ENCODE measurements at places on chromosomes 7 and 10.
A peak's percentile ranks its signal among the peaks of the same experiment; 100 is the strongest.

DNA sequence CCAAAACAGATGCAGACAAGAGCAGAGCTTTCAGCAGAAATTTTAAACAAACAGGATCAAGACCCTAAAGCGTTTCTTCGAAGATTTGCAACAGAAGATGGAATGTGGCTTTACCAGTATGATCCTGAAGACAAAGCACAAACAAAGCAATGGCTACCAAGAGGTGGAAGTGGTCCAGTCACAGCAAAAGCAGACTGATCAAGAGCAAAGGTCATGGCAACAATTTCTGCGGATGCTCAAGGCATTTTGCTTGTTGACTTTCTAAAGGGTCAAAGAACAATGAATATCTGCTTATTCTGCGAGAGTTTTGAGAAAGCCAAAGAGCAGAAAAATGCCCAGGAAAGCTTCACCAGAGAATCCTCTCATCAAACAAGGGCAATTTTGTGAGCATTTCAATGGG lies 130.4 kb downstream of the MBL2 start:
- DNase-seq: peak; percentile 34

- no peak for DNase-seq
These were observed 42.9 kb upstream of the FGL2 start for GRCh38 chr7:77242554-77242953.

- DNase-seq: peak; percentile 56
These were observed 192.2 kb downstream of the ELAPOR2 start for GRCh38 chr7:86867163-86867762.

DNA sequence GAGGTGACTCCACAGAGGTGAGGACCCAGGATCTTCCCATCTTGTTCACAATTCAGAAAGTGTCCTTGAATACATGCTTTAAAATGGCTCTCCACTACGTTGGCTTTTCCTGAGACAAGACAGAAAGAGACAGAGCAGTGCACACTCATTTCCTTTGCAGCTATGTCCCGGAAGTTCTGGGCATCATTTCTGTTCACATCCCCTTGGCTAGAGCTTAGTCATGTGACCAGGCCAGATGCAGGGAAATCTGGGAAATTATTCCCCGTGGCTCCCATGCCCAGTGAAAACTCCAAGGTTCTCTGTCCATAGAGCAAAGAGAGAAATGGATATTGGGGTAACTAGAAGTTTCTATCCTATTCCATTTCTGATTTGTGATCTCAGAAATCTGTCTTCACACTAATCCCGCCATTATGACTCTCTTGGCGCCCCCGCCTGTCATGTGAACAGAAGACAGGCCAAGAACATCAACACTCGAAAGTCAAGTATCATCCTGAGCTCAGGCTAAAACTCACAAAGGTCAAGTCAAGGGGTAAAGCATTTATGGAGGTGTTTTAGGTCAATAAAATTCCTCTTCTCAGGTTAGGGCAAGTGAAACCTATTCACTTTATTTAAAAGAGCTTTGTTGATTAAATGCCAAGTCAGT lies 251.4 kb upstream of the HABP2 start:
- DNase-seq: no peak

- DNase-seq: no peak
These were observed 182.2 kb upstream of the FZD1 start for GRCh38 chr7:91082038-91082437.

- DNase-seq: no peak
These were observed 484.0 kb upstream of the ZWINT start for GRCh38 chr10:56844978-56845529.

DNA sequence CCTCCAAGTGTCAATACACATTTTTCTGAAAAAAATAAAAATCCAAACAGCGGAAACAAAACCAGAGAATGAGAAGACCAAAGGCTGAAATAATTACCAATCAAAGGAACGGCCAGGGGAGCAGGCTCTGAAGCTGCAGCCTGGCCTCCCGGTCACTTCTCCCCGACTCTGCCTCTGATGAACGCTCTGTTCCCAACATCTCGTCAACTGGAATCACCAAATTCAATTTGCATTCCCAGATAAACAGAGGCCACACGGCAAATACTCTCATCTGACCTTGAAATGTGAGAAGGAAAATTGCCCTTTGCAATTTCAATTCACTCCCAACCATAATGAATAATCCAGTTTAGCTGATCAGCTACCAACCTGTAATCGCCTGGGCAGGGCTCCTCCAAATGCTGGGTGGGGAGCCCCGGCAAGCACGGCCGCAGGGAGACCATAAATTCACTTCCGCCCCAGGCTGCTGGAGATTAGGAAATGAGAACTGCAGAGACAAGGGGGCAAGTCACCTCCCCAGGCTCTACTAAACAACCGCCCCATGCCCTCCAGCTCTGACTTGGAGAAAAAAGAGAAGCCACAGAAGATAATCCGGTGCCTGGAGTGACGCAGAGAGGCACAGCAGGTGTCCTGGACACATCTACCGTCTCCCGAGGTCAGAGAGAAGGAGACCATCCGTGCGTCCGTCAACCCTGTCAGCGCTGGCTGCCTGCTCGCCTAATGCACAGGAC lies 153.2 kb downstream of the MAD1L1 start:
- DNase-seq: peak; percentile 85

- DNase-seq: peak; percentile 3
These were observed 32.0 kb upstream of the NRG3 start for GRCh38 chr10:81843042-81843441.

DNA sequence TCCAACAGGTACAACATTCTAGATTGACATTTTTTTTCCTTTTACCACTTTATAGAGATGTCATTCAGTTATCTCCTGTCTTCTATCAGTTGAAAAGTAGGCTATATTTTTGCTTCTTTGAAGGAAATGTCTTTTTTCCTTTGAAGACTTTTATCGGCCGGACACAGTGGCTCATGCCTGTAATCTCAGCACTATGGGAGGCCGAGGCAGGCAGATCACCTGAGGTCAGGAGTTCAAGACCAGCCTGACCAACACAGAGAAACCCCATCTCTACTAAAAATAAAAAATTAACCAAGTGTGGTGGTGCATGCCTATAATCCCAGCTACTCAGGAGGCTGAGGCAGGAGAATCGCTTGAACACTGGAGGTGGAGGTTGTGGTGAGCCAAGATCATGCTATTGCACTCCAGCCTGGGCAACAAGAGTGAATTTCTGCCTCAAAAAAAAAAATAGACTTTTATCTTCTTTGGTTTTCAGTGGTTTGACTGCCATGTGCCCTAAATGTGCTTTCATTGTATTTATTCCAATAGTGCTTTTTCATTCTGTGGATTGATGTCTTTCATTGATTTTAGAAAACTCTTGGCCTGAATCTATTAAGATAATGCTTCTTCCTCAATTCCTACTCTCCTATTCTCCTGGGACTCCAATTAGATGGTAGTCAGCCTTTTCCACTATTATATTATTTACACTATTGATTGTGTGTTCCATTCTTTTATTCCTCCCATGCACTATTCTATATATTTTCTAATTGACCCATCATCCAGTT lies 84.6 kb downstream of the IMMP2L start:
- DNase-seq: no peak

DNA sequence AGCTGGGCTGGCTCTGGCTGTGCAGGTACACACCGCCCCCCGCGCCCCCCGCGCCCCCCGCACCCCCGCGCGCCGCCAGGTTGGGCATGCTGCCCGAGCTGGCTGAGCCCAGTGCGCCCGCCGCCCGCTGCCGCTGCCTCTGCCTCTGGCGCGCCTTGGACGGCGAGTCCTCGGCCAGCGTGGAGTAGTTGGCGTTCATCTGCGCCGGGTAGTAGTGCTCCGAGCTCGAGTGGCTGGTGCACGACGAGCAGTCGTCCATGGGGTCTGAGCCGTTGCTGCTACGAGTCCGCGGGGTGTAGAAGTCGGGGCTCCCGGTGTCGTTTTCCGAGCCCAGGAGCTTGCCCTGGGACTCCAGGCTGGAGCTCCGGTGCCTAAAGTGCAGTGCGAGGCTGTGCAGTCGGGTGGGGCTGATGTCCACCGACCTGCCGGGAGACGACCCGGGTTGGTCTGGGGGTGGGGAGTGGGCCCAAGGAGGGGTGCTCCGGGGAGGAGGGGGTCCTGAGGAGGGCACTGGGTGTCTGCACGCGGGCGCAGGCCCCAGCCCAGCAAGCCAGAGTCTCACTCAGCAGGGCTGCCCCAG lies 70.4 kb downstream of the PRPF18 start:
- DNase-seq: no peak

DNA sequence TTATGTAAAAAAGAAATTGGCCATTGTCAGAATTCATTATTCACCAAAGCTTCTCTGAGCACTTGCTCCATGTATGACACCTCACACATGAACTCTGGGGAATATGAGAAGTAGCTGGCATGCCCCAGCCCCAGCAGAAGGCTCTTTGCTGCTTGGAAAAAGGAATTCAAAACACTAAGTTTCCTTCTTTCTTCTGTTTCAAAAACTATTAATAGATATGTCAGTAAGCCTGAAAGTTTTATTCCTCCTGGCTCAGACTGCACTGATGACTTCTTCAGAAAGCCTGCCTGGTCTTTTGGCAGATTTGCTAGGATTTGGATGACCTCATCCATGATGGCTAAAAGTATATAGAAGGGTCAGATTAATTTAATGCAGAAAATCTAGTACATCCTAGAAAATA lies 511.0 kb downstream of the GFRA1 start:
- DNase-seq: no peak

GRCh38 chr10:77220150-77220549 lies 417.5 kb downstream of the KCNMA1 start:
- DNase-seq: no peak

- no peak for DNase-seq
These were observed 223.3 kb upstream of the NFE2L3 start for GRCh38 chr7:25928549-25929330.

DNA sequence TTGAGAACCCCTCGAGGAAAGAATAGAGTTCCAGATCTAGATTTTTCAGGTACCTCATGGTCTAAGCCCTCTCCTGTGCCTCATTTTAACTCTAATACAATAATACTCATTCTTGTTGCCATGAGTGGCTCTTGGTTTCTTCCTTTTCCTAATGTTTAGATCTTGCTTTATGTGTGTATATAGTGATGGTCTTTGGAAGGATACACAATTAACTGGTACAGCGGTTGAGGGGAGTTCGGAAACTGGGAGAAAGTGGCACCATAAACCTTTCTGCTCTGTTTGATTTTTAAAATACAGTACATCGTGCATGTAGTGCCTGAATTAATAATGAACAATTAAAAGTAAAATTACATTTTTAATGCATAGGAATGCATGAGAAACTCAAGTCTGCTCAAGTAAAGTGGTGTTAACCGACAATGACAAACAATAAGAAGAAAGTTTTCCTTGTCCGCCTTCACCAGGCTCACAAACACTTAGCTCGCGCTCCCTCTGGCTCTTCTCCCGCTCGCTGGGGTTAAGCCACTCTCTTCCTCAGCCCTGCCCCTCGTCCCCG lies 386 bp upstream of the EIF4EBP2 start:
- DNase-seq: no peak

DNA sequence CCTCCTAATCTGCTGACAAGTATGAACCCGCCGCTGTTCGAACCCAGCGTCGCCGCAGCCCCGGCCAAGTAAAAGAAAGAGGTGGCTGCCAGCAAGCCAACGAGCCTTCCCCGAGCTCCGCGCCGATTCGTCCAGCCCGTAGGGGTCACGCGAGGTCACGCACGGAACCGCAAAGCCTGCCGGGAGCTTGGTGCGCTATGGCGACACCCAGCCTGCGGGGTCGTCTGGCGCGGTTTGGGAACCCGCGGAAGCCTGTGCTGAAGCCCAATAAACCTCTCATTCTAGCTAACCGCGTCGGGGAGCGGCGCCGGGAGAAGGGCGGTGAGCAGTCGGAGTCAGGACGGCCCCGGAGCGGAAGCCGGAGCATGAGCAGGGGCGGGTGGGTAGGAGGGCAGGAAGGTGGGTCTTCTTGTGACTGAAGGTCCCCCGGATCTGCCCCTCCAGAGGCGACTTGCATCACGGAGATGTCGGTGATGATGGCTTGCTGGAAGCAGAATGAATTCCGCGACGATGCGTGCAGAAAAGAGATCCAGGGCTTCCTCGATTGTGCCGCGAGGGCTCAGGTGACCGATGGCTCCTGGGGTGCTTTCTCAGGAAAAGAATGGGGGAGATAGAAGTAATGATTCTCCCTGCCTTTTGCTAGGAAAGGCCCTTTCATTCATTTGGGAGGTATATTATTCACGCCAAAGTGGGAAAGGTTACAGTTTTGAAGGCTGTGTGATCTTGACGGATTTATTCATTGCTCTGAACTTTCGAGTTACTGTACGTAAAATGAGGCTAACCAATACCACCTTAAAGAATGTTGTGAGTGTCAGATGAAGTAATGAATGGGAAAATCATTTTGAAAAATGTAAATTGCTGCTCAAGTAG lies at the start of gene CHCHD1:
CHCHD1 (plus strand) TSS at position 170 of the 870 bp plus-strand sequence; CDS start at position 198, 28 bp downstream.
- peak; percentile 92 for DNase-seq

GRCh38 chr10:61904733-61905725 lies 3.5 kb downstream of the ARID5B start:
- no peak for DNase-seq

- no peak for DNase-seq
These were observed 4.2 kb downstream of the EPHB4 start for GRCh38 chr7:100823140-100823525.

DNA sequence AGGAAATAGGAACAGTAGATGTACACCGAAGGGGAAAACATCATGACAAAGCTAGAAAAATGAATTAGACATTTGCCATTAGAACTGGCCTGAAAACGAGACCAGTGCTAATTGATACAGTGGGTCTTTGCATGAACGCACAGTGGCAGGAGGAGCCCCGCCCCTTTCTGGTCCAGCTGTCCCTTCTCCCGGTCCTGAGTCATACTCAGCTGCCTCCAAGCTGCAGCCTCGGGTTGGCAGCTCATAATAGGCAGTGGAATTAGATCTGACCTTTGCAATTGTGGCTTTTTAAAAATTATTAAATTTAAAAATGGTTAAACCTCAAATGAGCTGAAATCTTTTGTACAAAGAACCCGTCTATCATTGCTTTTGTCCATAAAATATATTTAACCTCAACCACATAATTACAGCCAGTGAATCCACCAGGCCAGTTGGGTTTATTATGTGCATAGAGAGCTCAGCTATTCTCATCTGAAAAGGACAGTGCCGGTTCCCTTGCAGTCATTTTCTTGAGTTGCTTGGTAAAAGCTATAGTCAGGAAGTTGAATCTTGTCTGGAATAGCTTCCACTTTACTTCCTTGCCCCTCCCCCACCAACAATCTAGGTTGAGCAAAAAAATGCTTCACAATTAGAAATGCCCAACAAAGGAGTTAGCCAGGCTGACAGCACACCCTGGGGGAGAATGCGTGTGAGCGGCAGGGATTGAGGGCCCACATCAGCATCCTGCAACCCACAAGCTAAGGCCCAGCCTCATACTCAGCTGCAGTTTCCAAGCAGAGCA lies 147.1 kb downstream of the BUB3 start:
- peak; percentile 72 for DNase-seq

DNA sequence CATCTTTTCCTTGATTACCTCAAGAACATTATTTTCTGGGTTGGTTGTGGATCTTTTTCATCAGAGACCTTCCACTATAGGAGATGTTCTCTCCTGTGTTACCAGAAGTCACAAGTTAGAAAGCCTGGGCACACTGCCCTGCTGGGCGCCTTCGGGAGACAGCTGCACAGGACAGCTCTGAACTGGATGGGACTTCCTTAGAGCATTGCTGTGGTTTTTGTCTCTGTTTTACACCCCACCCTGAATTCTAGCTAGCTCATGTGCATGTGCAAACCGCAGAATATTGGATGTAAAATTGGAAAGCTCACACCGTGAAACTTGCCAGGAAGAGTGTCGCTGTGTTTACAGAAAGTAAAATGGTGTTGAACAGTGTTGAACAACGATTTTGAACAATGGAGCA lies 54.4 kb upstream of the SEC61G start:
- DNase-seq: no peak

- no peak for DNase-seq
These were observed 252.3 kb downstream of the ARL4A start for GRCh38 chr7:12939694-12940093.

Measured in ELF-1 (cell line).